ENCODE measurements at places on chromosomes 11 and 22.

DNA sequence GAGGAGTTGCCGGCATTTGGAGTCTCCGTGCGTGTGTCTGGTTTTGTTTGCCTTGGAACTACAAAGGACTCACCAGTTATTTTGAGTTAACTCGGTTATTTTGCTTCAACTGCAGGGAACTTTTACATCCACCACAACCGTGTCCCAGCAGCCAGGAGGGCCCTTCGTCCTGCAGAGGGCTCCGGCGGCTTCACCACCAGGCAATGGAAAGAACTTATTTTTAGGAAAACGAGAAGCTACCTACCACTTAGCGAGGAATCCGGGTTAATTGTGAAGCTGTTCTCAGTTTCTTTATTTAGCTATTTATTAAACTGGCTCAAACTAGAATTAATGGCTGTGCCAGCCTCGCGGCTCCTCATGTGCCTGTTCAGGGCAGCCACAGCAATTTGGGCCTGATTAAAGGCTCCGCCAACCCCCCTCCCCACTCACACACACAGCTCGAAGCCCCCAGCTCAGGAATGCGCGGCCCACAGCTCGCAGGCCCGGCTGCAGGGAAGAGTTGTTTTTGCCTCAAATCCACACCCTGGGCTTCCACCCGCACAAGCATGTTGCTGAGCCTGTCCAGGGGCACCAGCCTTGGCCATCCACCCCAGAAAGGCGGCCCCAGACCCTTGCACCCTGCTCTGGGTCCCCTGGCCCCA, 55.9 kb upstream of the FGF3 start:
- no peak for DNase-seq

- DNase-seq: no peak
Measured at GRCh38 chr11:10122326-10123197, 171.5 kb downstream of the SBF2 start.

- no peak for DNase-seq
Measured at GRCh38 chr11:111388842-111389241, 9.8 kb upstream of the POU2AF1 start.

- DNase-seq: no peak
Measured at GRCh38 chr11:94909371-94909820, 64.0 kb downstream of the CWC15 start.

Measured in AG04450 (cell line).